ENCODE measurements at places on chromosomes 3 and 15.

GRCh38 chr3:178392511-178392926 lies 143.7 kb upstream of the KCNMB2 start:
- DNase-seq, result no peak

DNA sequence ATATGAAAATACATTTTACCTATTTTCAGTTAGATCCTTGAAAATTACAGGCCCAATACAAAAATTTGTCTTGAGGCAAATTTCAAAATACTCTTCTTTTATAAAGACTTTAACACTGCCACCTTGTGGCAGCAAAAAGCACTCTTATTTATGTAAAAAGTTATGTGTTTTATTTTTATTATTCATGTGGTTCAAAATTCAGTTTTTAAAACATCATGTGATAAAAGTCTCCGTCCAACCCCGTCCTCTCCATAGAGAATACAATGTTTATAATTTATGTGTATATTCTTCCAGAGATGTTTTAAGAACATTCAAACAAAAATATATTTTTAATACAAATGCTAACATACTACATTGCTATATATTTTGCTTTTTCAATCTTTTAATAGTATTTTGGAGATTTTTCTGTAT lies 36.9 kb upstream of the TRIM59 start:
- DNase-seq, result no peak

GRCh38 chr15:41996376-41996775 lies 24.0 kb upstream of the EHD4 start:
- DNase-seq, result no peak

GRCh38 chr15:74642734-74643664 lies 27.4 kb downstream of the CLK3 start:
- no peak for DNase-seq

GRCh38 chr15:64842096-64842939 lies 603 bp downstream of the PLEKHO2 start:
- no peak for DNase-seq

DNA sequence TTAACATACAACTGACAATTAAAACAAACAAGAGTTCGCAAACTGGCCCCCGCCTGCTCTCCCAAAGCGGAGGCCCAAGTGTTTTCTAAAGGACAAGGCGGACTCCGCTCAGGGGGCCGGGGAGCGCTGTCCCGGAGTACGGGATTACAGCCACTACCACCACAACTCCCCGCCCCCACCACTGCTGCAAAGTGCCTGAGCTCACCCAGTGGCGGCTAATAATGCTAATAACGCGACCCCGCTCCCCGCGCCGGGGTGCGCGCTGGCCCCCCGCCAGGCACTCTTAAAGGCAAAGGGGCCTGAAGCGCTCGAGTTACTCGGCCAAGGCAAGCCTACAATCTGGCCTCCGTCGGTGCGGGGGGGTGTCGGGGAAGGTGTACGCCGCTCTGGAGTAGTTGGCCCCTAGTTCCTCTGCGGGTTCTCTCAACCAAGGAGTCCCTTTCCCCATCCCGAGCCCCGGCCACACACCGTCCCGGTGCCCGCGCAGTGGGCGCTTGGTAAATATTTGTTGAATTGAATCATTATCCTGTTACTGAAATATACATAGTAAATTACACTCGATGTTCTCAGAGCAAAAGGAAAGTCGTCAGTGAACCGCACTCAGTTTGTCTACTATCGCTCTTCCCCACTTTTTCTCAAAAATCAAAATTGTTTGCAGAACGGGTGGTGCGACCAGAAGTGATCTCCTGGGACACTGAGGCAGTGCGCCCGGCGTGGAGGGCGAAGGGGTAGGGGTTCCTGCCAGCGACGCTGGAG lies 827 bp downstream of the WNT5A start:
- DNase-seq, result no peak

DNA sequence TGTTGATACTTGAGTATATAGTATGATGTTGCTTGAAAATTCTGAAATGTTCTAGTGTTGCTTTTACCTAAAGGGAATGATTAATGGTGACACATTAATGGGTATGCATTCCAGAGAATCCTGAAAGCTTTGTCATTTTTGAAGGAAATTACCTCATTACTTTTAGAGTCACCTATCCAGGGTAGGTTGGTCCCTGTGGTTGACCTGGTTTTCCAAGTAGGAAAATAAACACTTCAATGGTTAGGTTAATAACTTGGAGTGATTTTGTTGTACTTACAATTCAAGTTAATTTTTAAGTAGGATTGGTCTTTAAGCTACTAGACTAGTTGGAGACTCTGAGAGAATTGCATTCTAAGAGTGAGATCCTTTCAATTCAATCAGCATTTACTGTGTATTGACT lies 31.0 kb downstream of the MITF start:
- no peak for DNase-seq

DNA sequence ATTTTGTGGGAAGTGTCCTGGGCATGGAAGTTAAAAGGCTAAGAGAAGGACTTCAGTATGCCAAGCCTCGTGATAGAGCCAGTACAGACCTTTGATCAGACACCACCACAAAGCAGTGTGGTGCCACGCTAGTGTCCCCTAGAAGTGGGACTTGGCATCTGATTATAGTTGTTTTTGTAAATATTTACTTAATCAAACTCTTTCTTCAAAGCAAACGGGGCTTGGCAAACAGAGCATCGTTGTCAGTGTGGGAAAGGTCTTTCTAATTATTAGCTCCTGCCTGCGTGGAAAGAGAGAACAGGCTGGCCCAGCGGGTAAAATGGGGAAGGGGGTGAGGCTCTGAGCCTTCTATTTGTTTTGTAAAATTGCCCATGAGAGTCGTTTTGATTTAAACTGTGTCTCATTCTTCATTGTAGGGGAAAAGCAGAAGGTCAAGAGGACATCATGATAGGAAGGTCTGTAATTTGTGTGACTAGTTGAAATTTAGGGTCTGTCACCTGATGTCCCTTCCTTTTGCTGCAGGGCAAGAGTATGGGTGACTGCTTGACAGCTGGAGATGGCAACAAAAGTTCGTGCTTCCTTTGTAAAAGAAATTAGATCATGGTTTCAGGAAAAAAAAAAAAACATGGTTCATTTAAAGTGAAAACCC lies 105.0 kb downstream of the IQCH start:
- no peak for DNase-seq

GRCh38 chr15:25572191-25572590 lies 133.4 kb upstream of the UBE3A start:
- no peak for DNase-seq

GRCh38 chr3:170634663-170635384 lies 48.9 kb upstream of the SLC7A14 start:
- no peak for DNase-seq

Data from cardiac septum (tissue), 1 donor.